ENCODE measurements at places on chromosomes 3 and 15.
A peak's percentile ranks its signal among the peaks of the same experiment; 100 is the strongest.

DNA sequence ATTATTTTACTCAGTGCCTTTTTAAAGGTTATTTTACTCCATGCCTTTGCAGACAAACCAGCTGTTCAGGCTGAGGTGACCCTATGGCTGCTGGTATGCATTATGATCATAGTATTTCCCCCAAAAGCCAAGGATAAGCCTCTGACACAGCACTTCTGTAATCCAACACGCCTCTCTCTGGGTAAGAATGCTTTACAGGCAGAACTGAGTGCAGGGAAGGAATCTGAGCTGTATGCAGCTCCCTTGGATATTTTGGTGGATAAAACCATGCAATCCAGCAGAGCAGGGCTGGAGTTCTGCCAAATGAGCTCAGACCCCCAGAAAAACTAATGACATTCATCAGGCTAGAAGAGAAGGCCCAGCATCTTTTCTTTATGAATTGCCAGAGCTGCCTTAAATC lies 11.7 kb upstream of the MAP1A start:
- DNase-seq, result no peak

GRCh38 chr3:47475570-47476329 lies at the start of gene SCAP:
TSS of gene SCAP (minus strand) at chr3:47475941. CDS start at chr3:47442993, 32,948 bp downstream.
- peak; percentile 97 for DNase-seq

- DNase-seq, result no peak
Measured at GRCh38 chr15:25238716-25239470, 199.9 kb downstream of the UBE3A start.

DNA sequence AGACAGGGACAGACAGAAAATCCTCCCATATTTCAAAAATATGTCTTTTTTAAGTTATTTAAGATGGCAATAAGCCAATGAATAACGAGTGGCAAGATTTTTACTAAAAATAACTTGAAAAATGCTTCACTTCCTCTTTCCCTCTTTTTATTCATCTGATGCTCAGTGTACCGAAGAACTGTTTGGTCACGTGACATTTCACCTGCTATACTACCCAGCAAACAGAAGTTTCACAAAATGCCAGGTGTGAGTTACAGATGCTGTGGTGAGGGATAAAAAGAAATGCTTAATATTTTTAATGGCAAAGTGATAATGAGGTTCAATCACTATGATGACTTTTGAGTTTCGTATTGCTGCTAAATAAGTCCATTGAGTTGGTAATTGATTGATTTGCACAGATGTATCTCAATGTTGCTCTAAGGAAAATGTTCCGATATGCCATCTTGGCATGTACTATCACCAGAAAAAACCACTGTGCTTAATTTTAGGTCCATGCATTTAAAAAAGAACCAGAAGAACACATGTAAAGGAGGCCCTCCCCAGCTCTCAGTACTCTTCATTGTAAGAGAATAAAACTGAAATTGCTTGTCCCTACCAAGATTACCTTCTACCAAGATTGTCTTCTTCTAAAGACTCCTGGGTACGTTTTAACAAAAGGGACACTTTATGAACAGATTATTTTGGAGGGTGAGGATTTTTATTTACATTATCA lies 26.0 kb upstream of the SEC62 start:
- DNase-seq, result no peak

DNA sequence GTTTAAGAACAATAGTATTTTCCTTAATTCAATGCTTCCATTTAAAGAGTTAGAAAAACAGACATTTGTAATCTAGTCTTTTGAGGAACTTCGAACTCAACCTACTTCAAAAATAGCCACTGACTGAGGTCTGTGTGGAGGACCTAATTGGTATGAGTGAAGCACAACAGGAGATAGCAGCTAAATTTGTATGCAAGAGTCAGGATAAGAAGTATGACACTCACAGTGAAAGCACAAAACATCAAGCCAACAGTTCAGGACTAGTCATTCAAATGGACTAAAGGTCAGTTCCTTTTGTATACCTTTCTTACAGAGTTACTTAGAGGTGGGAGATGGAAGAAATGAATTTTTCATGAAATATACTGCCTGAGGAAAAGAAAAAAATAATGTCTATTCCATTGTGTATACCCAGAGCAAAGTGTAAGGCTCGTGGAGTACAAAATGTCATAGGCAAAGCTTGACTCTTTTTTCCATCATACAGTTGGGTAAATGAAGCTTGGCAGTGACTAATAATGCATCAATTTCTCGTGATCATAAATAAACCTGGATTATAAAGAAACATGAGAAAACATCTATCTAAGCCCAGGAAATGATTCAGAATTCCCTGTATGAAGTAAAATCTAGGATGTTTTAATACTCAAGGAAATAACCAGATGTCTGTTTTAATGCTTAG lies 1005.2 kb upstream of the CADM2 start:
- DNase-seq, result no peak

DNA sequence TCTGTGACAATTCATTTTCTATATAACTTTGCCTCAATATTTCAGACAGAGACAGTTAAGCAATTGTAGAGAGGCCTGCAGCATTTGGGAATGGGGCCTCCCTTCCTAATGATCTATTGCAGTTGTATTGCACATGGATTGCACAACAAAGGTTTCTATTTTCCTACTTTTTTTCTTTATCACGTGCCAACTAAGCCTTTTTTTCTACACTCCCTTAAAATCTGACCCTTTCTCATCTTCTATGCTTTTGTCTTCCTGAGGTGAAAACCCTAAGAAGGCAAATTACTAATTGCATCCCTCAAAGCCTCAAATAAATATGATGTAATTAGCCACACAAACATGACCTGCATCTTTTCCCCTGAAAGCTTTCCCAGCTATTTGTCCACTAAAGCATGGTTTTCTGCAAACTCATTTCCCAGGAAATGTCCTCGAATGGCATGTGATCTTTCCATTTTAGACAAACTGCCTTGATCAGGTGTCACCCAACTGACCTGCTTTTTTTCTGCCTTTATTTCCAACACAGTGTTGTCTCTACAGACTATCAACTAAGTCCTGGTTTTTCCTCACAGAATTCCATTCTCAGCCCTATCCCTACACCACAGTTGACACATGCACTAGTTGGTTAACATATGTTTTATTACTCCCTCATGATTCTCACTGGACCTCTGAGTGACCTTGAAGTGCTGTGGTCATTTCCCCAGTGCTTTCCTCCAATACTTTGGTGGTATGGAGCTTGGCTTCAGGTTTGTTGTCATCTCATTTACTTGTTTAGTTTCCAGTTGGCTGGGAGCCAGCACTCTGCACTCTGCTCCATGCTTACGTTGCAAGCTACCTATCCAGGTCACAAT lies 31.9 kb upstream of the TSC22D2 start:
- no peak for DNase-seq

GRCh38 chr3:64104006-64104405 lies 80.7 kb upstream of the PSMD6 start:
- no peak for DNase-seq

GRCh38 chr3:181230258-181230657 lies 240.7 kb upstream of the DNAJC19 start:
- DNase-seq, result no peak

- DNase-seq, result no peak
Measured at GRCh38 chr3:151477591-151478334, 16.9 kb upstream of the IGSF10 start.

GRCh38 chr3:128487813-128488635 lies 5.0 kb downstream of the GATA2 start:
- DNase-seq, result peak; percentile 80

- DNase-seq, result no peak
Measured at GRCh38 chr3:140270329-140270728, 335.3 kb downstream of the CLSTN2 start.

DNA sequence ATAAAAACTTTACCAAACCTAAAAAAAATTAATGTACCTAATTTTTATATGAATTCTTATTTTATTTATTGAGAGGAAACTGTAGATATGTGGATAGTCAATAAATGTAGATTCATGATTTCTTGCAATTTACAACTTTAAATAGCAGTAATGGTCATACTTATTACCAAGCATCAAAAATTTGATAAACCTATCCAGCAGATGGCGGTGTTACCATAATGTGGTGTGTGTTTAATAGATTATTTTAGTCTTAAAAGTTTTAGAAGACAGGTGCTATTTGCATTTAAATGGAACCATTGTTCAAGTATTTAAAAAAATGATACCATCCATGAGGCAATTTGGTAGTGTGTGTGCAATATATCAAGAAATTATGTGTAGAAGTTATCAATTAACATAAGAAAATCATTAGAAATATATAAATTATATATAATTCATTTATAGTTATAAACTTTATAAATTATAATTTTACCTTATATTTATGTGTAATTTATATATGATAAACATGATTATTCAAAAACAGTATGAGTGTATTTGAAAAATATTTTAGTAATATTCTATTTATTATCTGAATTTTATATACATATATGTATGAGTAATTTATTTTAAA lies 176.0 kb upstream of the BCHE start:
- no peak for DNase-seq

- DNase-seq, result no peak
Measured at GRCh38 chr3:43326891-43327581, 40.7 kb downstream of the SNRK start.

- DNase-seq, result no peak
Measured at GRCh38 chr3:156705761-156706616, 31.6 kb downstream of the TIPARP start.

- no peak for DNase-seq
Measured at GRCh38 chr15:58142827-58143461, 4.8 kb downstream of the AQP9 start.

GRCh38 chr3:51375571-51375970 lies 9.5 kb upstream of the MANF start:
- DNase-seq, result no peak

GRCh38 chr3:95029644-95030043 lies 966.8 kb downstream of the NSUN3 start:
- no peak for DNase-seq

GRCh38 chr15:82663186-82663600 lies 16.0 kb upstream of the CPEB1 start:
- DNase-seq, result peak; percentile 71

DNA sequence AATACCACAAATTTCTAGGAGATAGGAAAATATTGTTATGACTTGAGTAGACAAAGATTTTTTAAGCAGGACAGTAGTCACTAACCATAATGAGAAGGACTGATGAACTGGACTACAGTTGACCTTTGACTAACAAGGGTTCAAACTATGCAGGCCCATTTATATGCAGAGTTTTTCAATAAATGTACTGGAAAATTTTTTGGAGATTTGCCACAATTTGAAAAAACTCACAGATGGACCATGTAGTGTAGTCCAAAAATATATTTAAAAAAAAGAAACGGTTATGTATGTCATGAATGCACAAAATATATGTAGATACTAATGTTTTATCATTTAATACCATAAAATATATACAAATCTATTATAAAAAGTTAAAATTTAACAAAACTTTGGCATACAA lies 151.8 kb downstream of the LRRN1 start:
- DNase-seq, result no peak

- DNase-seq, result no peak
Measured at GRCh38 chr15:81002331-81003096, 1.8 kb downstream of the TLNRD1 start.

GRCh38 chr3:84109911-84110310 lies 848.9 kb upstream of the CADM2 start:
- DNase-seq, result no peak

DNA sequence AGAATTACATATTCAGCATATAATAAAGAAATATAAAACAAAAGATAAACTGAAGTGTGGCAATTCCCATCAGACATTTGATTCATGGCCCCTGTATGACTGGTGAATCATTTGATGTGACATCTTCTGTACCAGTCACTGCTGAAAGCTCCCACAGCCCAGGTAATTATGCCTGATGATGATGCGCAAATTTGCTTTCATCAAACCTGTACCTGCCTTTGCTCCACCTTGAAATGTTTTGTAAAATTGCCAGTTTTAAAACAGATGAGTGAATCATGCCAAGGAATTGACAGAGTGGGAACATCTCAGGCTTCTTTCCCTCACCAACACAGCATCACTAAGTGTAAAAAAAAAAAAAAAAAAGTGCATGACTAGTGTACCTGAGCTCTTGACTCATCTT lies 66.5 kb upstream of the EIF1B start:
- no peak for DNase-seq

GRCh38 chr3:146640955-146641867 lies 36.1 kb upstream of the PLSCR5 start:
- DNase-seq, result no peak

DNA sequence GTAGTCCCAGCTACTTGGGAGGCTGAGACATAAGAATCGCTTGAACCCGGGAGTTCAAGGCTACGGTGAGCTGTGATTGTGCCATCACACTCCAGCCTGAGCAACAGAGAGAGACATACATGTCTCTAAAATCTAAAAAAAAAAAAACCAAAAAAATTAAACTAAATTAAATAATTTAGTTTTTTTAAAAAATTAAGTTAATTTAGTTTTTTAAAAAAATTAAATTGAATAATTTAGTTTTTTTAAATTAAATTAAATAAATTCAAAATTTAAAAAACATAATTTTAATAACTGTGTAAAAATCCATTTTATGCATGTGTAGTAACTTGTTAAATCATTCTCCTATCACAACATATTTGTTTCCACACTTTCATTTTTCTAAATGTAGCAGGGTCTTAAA lies 20.1 kb upstream of the ARPIN start:
- no peak for DNase-seq

- DNase-seq, result no peak
Measured at GRCh38 chr3:47901280-47901833, 98.4 kb downstream of the DHX30 start.

GRCh38 chr15:52994290-52994689 lies 204.2 kb upstream of the ONECUT1 start:
- DNase-seq, result no peak

DNA sequence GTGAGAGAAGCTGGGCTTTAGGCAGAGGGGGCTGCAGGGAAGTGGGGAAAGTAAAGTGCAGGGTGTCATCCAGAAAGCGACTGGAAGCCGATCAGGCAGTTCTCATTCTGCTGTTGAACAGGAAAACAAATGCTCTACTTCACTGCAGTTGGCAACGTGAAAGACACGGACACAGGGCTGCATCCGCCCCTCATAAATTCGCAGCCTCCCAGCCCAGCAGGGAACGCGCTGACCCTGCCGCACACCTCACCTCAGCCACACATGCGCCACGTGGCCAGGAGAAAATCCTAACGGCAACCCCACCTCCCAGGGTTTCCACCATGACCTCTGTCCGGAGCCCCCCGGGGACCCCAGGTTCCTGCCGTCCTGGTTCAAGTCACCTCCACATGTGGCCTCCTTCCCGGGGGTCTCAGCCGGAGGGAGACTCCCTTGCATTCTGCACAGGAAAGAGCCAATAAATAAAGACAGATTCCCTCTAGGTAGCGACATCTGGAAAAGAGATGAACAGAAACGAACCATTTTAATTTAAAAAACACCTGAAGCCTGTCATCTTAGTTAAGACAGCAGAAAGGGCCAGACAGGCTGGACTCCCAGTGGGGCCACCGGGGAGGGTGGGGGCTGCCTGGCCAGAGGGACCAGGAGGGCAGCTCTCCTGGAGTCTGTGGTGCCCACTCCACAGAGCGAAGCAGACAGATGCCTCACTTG lies 118.7 kb downstream of the TMEM266 start:
- DNase-seq, result no peak

All from sciatic nerve (tissue), 2 donors.